LNCaP clone FGC (cell line): ENCODE measurements at places on chromosomes 7 and 10.

- DNase-seq = no peak
Observed at GRCh38 chr10:104322416-104322782, 15.9 kb downstream of the ITPRIP start.

DNA sequence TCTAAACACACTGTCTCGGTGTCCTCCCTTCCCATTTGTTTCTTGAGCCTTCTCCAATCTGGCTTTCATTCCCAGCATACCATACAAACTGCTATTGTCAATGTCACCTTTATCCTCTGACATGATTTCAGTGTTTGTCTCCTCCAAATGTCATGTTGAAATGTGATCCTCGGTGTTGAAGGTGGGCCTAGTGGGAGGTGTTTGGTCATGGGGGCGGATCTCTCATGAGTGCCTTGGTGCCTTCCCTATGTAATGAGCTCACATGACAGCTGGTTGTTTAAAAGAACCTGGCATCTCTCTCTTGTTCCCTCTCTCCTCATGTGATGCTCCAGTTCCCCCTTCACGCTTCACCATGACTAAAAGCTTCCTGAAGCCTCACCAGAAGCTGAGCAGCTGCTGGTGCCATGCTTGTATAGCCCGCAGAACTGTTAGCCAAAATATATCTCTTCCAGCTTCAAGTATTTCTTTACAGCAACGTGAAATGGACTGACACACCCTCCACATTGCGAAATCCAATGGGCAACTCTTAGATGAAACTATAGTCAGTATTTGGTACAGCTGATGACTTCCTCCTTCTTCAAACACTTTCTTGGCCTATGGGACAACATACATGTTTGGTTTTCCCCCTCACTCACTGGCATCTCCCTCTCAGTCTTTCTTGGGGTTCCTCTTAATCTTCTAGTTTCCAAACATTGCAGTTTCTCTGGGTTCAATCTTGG, 27.8 kb downstream of the RNLS start:
- no peak for DNase-seq

GRCh38 chr10:78891741-78892140, 177.0 kb upstream of the ZMIZ1 start:
- no peak for DNase-seq

GRCh38 chr10:18238870-18239485, 98.8 kb downstream of the CACNB2 start:
- no peak for DNase-seq
